NCI-H1048 (cell line): ENCODE measurements at places on chromosomes 11 and 22.

DNA sequence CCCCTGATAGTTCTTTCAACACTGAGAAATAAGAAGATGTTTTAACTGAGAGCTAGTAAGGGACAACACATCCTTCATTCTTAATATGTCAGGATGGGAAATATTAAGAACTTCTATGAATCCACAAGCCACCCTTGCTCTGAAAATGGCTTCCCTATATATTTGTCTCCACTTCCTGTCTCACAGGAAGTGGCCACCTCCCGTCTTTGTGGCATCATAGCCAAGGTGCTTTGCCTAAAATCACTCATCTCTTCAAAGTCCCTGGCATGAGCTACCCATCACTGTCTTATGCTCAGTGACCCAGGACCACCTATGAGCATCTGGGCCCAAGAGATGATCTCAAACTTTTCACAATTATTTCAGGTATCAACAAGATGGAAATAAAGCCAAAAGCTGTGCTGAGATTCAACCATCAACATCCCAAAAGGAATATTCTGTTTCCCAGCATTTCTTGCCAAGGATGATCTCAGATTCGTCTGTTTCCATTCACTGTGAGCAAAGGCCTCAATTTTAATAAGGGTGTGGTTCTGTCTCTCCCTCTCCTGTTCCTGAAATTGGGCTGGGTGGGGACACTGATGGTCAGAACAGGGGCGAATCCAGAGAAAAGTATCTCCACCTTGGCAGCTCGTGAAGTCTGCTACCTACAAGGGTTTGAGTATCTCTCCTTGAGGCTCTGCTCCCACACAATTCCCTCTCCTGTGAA, 493.9 kb downstream of the MN1 start:
- DNase-seq, result no peak

- DNase-seq, result no peak
These were observed 3.0 kb downstream of the DKK3 start for GRCh38 chr11:12005476-12005875.

DNA sequence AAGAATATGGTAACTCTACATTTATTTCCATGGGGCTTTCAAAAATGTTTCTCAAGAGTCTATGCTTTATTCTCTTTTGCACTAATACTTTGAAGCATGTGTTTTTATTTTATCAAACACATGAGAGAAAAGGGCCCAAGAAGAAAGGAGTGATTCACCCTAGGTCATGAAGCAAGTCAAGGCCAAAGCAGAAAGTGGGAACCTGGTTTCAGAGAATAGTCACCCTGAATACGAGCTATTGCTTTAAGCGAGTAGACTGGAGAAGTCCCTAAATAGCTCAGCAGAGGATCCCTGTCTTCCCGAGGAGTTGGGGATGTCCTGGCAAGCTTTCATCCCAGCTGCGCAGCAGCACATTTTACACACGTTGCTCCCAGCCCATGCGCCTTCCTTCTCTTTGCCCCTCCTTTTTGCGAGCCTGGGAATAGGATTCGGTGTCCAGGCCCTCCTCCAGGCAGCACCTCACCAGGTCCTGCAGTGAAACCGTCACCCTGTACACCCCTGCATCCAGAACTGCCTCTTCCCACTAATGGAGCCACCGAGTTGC, 19.1 kb downstream of the MPEG1 start:
- DNase-seq, result no peak

- DNase-seq, result no peak
These were observed 29.5 kb upstream of the TESMIN start for GRCh38 chr11:68780829-68781228.

GRCh38 chr11:111826322-111826950, 44.9 kb downstream of the ALG9 start:
- DNase-seq, result no peak

DNA sequence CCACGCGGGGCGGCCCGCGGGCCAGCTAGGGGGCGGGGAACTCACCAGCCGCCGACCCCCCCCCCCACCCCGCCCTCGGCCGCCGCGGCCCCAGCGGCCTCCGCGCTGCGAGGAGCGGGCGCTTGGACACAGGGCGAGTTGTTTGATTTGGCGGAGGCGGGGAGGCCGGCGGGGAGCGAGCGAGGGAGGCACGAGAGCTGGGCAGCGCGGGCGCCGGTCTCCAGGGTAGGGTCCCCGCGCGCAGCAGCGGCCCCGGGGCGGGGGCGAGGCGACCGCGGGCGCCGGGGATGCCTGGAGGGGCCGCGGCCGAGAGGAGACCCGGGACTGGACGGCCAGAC, 64.4 kb downstream of the NAV2 start:
- no peak for DNase-seq

GRCh38 chr11:2259466-2259830, 10.9 kb downstream of the ASCL2 start:
- DNase-seq, result no peak

GRCh38 chr22:24421428-24421931, 5.9 kb upstream of the ADORA2A start:
- no peak for DNase-seq

DNA sequence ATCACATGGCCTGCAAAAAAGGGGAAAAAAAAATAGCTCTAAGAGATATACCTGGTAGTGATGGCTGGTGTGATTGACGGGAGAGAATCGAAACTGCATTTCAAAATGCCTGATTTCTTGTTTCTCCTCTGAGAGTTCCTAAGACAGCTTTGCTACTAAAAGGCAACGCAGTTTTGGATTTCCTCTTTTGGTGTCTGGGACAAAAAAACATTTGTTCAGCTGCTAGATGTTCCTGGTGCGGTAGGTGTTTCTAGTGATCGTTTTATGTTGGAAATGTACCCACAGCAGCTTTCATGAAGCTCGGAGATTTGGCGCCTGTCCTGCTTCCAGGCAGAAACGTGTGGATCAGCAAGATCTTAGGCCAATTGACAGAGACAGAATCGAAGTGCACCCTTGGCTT, 18.1 kb downstream of the P2RX3 start:
- DNase-seq, result no peak

DNA sequence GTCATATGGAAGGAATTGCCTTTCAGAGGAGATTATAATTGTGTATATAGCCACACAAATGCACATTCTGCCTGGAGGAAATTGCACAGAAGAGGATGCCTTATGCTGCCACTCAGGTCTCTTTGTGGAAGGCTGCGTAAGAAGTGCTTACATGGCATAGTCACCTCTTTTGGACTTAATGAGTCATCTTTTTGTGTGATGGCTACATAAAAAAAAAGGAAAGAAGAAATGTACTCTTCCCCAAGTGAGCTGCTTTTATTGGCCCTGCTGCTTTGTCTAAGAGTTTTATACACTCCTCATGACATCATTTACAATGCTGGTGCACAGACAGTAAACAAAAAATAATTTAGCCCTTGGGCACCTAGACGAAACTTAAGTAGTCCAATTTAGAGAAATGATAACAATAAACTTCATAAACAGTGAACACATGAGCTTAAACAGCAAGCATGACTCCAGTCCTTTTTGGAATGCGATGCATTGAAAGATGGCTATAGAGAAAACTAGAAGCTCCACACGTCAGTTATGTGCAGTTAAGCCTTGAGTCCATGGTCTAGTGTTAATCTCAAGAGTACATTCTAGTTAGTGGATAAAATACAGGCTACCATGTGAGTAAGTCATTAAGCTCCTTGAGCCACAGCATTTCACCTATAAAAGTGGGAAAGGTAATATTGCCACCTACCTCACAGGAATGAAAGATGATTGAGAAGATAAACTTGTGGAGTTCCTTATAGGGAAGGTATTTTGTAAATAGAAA, 12.0 kb downstream of the CSTPP1 start:
- no peak for DNase-seq

DNA sequence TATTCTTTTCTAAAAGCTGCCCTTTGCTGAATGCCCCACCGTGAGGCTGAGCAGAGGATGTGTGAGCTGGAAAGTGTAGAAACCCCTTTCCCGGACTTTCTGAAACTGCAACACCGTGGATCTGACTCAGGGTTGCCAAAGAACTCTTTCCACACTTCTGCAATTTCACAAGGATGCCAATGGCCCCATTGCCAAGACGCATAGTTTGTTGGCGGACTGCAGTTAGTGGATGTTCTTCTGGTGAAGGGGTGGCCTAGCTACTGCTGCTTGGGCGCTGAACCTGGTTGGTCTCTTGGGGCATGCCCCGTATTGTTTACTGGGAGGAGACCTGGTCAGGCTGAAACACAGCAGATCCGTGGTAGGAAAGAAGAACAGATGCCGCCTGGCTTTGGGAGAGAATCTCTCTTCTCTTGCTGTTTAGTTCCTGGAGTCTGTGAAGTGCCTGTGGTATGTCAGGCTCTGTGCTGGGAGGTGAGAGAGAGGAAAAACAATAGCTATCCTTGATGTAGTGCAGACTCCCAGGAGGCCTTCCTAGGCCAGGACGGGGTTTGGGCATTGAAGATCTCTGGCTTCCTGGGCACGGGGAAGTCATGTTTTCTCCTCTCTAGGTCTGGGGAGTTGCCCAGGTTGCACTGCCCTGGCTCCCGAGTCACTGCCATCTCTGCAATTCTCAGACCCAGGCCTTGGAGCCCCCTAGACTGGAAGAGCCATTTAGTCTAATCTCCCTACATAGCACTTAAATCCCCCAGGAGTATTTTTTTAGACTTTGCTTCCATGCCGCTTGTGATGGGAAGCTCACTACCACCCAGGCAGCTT, 26.9 kb downstream of the CD82 start:
- no peak for DNase-seq

- DNase-seq, result no peak
These were observed 112.0 kb downstream of the PKNOX2 start for GRCh38 chr11:125276619-125276976.

DNA sequence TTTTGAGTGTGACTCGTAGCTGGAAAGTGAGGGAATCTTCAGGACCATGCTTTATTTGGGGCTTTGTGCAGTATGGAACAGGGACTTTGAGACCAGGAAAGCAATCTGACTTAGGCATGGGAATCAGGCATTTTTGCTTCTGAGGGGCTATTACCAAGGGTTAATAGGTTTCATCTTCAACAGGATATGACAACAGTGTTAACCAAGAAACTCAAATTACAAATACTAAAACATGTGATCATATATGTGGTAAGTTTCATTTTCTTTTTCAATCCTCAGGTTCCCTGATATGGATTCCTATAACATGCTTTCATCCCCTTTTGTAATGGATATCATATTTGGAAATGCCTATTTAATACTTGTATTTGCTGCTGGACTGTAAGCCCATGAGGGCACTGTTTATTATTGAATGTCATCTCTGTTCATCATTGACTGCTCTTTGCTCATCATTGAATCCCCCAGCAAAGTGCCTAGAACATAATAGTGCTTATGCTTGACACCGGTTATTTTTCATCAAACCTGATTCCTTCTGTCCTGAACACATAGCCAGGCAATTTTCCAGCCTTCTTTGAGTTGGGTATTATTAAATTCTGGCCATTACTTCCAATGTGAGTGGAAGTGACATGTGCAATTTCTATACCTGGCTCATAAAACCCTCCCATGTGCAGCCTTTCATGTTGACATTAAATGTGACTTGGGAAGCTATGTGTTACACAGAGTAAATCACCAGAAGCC, 11.0 kb downstream of the OR51E1 start:
- no peak for DNase-seq

GRCh38 chr11:68215087-68215445, 2.0 kb upstream of the KMT5B start:
- no peak for DNase-seq

DNA sequence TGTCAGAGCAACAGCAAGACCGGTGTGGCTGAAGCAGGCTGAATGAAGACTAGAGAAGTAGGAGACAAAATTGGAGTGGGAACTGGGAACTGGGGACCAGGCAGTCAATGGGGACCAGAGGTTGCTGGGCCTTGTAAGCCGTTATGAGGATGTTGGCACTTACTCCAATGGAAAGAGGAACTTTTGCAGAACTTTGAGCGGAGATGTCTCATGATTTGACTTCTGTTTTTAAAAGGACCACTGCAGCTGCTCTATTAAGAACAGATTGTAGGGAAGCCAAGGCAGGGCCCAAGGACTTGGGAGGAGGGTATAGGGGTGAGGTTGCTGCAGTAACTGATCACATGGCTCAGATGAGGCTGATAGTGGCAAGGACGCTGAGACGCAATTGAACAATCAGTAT, 34.2 kb downstream of the IL18 start:
- DNase-seq, result no peak

GRCh38 chr22:33427461-33427860, 369.3 kb upstream of the SYN3 start:
- no peak for DNase-seq

- DNase-seq, result no peak
These were observed 1.9 kb downstream of the NLRP6 start for GRCh38 chr11:279966-280705.

DNA sequence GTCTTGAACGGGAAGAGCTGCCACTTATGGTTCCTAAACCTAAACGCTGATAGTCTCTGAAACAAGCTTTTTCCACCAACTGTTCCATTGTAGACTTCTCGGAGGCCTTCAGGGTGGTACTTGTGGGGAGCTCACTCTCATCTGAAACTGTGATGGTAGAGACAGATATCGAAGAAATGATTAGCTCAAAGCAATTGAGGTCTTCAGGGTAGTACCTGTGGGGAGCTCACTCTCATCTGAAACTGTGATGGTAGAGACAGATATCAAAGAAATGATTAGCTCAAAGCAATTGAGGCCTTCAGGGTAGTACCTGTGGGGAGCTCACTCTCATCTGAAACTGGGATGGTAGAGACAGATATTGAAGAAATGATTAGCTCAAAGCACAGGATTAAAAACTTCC, 175.7 kb downstream of the SWAP70 start:
- no peak for DNase-seq

GRCh38 chr22:30434843-30435242, 9.3 kb downstream of the MTFP1 start:
- DNase-seq, result no peak

DNA sequence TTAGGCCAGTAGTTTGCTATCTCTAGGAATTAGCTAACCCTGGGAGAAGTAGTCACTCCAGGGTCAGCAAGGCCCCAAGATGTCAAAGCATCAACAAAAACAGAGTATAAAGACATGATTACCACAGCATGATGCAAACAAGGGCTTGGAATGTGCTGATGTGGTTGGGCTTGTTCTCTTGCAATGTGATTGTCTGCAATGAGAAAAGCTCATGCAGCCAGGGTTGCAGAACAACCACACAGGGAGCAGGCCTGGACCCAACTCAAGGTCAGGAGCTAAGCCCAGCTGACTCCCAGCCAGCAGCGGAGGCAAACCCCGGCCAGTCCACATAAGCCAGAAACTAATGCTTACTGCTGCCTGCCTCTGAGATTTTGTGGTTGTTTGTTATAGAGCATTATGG, 132.4 kb upstream of the ZC3H12C start:
- no peak for DNase-seq

DNA sequence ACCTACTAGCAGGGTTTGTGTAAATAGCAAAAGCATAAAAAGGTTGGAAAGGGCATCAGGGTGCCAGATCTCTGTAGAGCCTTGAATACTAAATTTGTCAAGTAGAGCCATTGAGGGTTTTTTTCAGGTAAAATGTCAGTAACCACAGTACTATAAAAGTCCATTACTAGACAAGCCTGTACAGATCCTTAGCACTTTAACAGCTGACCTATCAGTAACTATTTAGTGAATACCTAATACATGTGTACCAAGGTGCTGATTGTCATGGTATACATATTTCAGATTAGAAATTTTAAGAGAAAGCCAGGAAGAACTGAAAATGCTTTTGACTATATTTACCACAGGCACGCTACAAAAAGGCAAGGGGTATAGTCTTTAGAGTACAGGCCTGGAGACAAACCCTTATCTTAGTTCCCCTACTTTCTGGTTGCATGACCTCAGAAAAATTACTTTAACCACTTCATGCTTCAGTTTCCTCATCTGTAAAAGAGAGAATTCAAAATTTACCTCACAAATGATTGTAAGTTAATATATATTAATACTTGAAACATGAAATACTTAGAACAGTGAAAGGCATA, 57.9 kb downstream of the RAB38 start:
- no peak for DNase-seq
